Chondrocyte (in vitro differentiated cells): ENCODE measurements at places on chromosomes 13 and 19.

GRCh38 chr13:112994084-112994780 is 25.2 kb downstream of the MCF2L start:
- H3K27me3 ChIP-seq: peaks cover 24% of the 10 kb centered on the region
- H3K27ac ChIP-seq: no peak overlapping the region
- no peaks in the 10 kb centered on the region for H3K4me1 ChIP-seq
- H3K36me3 ChIP-seq: no peaks in the 10 kb centered on the region

GRCh38 chr13:51815848-51816247 is 11.9 kb upstream of the DHRS12 start:
- H3K4me1 ChIP-seq: peaks cover 19% of the 10 kb centered on the region
- H3K36me3 ChIP-seq: peaks cover 2% of the 10 kb centered on the region
- H3K27me3 ChIP-seq: peaks cover 11% of the 10 kb centered on the region
- no peak for DNase-seq
- no peak overlapping the region for H3K4me3 ChIP-seq

DNA sequence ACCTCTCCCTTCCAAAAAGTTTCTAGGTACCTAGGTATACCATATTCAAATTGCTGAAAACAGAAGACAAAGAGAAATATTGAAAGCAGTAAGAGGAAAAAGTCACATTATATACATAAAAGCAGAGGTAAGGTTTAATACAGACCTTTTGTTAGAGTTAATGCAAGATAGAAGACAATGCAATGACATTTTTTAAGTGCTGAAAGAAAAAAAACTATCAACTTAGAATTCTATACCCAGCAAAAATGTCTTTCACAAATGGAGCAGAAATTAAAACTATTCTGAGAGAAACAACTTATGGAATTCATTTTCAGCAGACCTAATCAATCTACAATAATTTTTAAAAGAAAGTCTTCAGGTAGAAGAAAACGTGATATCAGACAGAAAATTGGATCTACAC is 77.2 kb downstream of the CRYL1 start:
- H3K4me3 ChIP-seq: no peak overlapping the region
- H3K27ac ChIP-seq: no peak overlapping the region
- no peaks in the 10 kb centered on the region for H3K4me1 ChIP-seq
- H3K27me3 ChIP-seq: no peaks in the 10 kb centered on the region

GRCh38 chr13:30895773-30896172 is 10.3 kb upstream of the MEDAG start:
- H3K4me1 ChIP-seq: peaks cover 68% of the 10 kb centered on the region
- H3K36me3 ChIP-seq: no peaks in the 10 kb centered on the region
- H3K27me3 ChIP-seq: no peaks in the 10 kb centered on the region
- DNase-seq: no peak

DNA sequence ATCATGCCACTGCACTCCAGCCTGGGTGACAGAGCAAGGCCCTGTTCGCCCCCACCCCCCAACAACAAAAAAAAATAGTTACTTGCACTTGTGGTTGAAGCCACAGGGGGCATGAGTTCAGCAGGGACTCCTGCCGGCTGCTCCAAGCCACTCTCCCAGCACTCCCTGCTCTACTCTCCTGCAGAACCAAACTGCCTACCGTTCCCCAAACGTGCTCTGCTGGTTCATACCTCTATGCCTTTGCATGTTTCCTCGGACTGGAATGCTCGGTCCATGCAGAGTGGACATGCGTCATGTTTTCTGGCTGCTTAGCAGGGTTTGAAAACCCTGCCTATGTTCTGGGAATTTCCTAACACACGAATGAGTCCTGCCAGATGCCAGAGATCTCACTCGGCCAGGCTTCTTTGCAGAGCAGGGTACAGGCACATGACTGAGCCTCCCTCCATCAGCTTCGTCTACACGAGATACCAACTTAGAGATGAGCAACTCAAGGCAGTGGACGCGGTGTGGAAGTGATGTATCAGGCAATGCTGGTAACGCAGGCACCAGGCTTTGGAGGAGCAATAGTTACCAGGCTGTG is 8.5 kb upstream of the SLC25A15 start:
- DNase-seq: no peak
- H3K4me3 ChIP-seq: no peak overlapping the region
- H3K27me3 ChIP-seq: no peaks in the 10 kb centered on the region
- peaks cover 12% of the 10 kb centered on the region for H3K4me1 ChIP-seq
- no peak overlapping the region for H3K27ac ChIP-seq

DNA sequence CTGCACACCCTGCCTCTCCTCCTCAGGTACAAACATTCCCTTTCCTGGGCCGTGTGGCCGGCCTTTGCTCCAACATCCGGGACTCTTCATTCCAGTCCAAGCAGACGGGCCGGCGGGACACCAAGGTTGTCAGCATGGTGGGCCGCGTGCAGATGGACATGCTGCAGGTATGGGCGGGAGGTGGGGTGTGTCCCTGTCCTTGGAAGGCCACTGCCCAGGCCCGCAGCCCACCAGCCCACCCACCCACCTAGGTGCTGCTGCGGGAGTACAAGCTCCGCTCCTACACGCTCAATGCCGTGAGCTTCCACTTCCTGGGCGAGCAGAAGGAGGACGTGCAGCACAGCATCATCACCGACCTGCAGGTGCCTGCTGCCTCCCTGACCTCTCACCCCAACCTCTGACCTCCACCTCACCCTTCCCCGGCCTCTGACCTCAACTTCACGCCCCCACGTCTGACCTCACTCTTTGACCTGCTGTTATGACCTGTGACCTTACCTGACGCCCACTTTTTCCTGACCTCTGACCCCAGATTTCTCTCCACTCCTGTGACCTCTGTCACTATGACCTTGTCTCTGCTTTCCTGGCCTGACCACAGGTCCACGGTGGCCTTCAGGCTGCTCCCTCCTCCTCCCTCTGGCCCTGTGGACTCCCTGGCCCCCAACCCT is 12.4 kb upstream of the SPIB start:
- H3K4me3 ChIP-seq: no peak overlapping the region
- H3K27ac ChIP-seq: peak overlapping the region; percentile 12

GRCh38 chr13:62122434-62122833 is 706.8 kb upstream of the PCDH20 start:
- peaks cover 3% of the 10 kb centered on the region for H3K4me1 ChIP-seq
- H3K36me3 ChIP-seq: no peaks in the 10 kb centered on the region
- H3K4me3 ChIP-seq: no peak overlapping the region
- H3K27me3 ChIP-seq: no peaks in the 10 kb centered on the region
- no peak for DNase-seq

DNA sequence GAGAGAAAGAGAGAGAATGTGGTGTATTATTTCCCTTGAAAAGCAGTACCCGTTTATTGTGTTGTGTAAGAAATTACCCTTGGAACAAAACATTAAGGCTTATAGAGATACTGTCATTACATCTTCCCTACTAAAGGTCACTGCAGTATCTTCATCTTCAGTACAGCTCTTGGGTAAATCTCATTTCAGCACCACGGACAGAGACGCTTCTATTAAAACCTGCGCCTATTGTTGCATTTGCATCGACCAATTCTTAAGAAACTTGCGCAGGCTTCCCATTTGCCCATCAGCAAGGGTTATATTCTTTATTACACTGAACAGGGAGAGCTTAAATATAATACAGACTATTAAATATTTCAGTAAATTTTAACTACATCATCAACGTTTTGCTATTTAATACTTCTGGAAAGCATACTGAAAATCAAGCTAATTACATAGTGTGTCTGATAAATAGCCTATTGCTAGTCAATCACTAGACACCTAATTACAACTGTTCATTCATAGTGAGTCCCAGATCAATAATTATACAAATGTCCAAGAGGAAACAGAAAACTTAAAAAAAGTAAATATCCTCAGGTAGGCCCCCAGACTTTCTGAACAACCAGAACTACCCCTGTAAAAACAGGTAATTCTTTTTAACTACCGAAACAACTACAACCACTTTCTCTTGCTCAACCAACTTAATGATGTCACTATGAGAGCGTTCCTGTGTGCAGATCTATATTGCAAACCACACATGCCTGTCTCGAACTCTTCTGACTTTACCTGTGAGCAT is 350.6 kb downstream of the LIG4 start:
- no peak for DNase-seq
- H3K27ac ChIP-seq: no peak overlapping the region
- H3K4me1 ChIP-seq: peaks cover 29% of the 10 kb centered on the region
- peaks cover 18% of the 10 kb centered on the region for H3K27me3 ChIP-seq

GRCh38 chr19:56986386-56986785 is 133.4 kb upstream of the USP29 start:
- H3K4me1 ChIP-seq: no peaks in the 10 kb centered on the region
- no peak overlapping the region for H3K4me3 ChIP-seq
- H3K36me3 ChIP-seq: peaks cover 4% of the 10 kb centered on the region
- DNase-seq: no peak
- no peaks in the 10 kb centered on the region for H3K27me3 ChIP-seq
- no peak overlapping the region for H3K27ac ChIP-seq

DNA sequence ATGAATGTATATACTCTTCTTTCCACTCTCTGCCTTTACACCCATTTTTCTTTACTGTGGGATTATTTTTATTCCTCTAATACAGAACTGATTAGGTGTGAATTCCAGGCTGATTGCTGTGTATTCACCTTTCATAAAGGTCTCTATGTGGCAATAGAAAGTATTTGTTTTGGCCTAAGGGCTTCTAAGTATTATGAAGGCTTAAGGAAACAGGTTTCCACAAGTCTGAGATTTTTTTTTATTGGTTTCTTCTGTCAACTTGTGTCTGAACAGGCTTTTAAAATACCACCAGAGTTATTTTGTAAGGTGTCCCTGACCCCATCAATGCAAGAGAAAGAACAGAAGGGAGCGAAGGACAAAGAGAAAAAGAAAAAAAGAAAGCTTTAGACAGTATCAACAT is 1102.0 kb upstream of the SPRY2 start:
- H3K36me3 ChIP-seq: no peaks in the 10 kb centered on the region
- H3K4me3 ChIP-seq: no peak overlapping the region
- peaks cover 4% of the 10 kb centered on the region for H3K27me3 ChIP-seq
- H3K27ac ChIP-seq: no peak overlapping the region
- DNase-seq: no peak

DNA sequence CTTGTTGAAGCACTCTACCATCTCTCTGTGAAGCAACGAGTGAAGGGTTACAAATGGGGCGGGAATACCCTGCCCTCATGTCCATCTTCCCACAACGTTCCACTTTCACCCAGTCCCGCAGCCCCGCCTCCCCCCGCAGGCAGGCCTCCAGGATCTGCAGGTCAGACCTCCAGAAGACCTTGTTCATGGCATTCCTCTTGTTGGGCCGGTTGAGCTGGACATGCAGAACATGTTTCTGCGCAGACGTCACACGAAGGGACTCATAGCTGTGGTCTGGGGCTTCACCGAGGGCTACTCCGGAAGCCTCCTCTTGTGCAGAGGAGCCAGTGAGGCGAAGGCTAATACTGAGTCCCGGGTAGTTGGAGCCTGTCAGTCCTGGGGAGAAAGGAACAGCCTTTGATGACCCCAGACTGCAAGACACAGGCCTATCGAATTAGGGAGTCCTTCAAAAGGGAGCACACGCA is 420 bp downstream of the ECH1 start:
- H3K27ac ChIP-seq: peak overlapping the region; percentile 98
- no peak for DNase-seq
- peak overlapping the region; percentile 79 for H3K4me3 ChIP-seq
- H3K4me1 ChIP-seq: peaks cover 35% of the 10 kb centered on the region

GRCh38 chr13:111383591-111384440 is 63.4 kb downstream of the TEX29 start:
- H3K4me3 ChIP-seq: no peak overlapping the region
- no peaks in the 10 kb centered on the region for H3K4me1 ChIP-seq
- peaks cover 20% of the 10 kb centered on the region for H3K27me3 ChIP-seq
- H3K27ac ChIP-seq: no peak overlapping the region
- peaks cover 2% of the 10 kb centered on the region for H3K36me3 ChIP-seq

GRCh38 chr13:48009284-48009683 is 8.2 kb upstream of the SUCLA2 start:
- no peak overlapping the region for H3K4me3 ChIP-seq
- no peaks in the 10 kb centered on the region for H3K27me3 ChIP-seq
- H3K27ac ChIP-seq: no peak overlapping the region
- peaks cover 6% of the 10 kb centered on the region for H3K4me1 ChIP-seq
- DNase-seq: no peak

- H3K36me3 ChIP-seq: peaks cover 23% of the 10 kb centered on the region
- no peak overlapping the region for H3K4me3 ChIP-seq
- no peak overlapping the region for H3K27ac ChIP-seq
- DNase-seq: no peak
- H3K27me3 ChIP-seq: no peaks in the 10 kb centered on the region
- peaks cover 9% of the 10 kb centered on the region for H3K4me1 ChIP-seq
Observed at GRCh38 chr19:40686882-40687524, 3.4 kb downstream of the NUMBL start.

DNA sequence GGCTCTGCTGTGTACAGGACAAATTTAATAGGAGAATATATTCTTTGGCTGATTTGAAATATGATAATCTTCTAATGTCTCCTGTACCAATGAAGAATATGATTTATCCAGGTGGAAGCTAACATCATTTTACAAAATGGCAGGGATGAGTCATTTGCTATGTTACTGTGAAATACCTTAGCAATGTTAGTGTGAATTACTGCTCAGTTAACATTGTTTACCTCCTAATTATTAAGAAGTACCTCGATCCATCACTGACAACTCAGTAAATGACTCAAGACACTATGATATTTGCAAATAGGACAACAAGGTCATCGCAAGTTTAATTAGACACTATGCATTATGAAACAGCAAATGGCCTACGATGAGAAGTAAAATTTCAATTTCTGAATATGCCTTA is 309.1 kb upstream of the EDNRB start:
- H3K27ac ChIP-seq: no peak overlapping the region
- H3K4me3 ChIP-seq: no peak overlapping the region
- H3K4me1 ChIP-seq: no peaks in the 10 kb centered on the region

DNA sequence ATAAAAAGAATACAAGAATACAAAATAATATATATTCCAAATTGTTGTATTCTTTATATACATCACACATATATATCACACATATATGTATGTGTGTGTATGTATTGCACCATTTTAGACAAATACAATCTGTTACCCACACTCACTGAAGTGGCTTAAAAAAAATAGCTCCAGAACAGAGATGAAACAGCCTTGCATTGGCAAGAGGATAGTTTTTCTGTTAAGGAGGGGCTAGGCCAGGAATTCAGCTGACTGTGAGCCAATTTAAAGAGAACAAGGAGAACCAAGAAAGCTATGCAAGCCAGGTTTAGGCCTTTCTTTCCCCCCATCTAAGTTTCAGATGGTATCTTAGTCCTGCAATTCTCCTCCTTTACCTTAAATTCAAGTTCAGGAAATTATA is 257.5 kb downstream of the MZT1 start:
- peaks cover 27% of the 10 kb centered on the region for H3K27me3 ChIP-seq
- no peaks in the 10 kb centered on the region for H3K4me1 ChIP-seq
- H3K4me3 ChIP-seq: no peak overlapping the region
- H3K27ac ChIP-seq: no peak overlapping the region
